ENCODE measurements at places on chromosomes 2 and 18. TPM values are rescaled to one million over a fixed set of nuclear protein-coding genes. Genes with fewer than 3 reads are reported as not detected.

Gene ICA1L
- polyA plus RNA-seq: 9.9 TPM

Gene LIMS1
- polyA plus RNA-seq: 39.8 TPM

GRCh38 chr18:79584491-79585394 lies 94.9 kb upstream of the CTDP1 start:
- no peak overlapping the region for H3K27ac ChIP-seq
- H3K36me3 ChIP-seq: no peaks in the 10 kb centered on the region
- no peaks in the 10 kb centered on the region for H3K27me3 ChIP-seq
- peaks cover 22% of the 10 kb centered on the region for H3K4me1 ChIP-seq

- no peak for DNase-seq
- no peaks in the 10 kb centered on the region for H3K27me3 ChIP-seq
- no peaks in the 10 kb centered on the region for H3K4me1 ChIP-seq
- H3K27ac ChIP-seq: no peak overlapping the region
- no peak overlapping the region for H3K4me3 ChIP-seq
- H3K36me3 ChIP-seq: no peaks in the 10 kb centered on the region
Observed at GRCh38 chr18:78992041-78993011, 12.7 kb downstream of the SALL3 start.

Gene RNF138
- 10.2 TPM for polyA plus RNA-seq

All from ovary (tissue), 10 donors.